ENCODE measurements at places on chromosomes 12 and 14.

DNA sequence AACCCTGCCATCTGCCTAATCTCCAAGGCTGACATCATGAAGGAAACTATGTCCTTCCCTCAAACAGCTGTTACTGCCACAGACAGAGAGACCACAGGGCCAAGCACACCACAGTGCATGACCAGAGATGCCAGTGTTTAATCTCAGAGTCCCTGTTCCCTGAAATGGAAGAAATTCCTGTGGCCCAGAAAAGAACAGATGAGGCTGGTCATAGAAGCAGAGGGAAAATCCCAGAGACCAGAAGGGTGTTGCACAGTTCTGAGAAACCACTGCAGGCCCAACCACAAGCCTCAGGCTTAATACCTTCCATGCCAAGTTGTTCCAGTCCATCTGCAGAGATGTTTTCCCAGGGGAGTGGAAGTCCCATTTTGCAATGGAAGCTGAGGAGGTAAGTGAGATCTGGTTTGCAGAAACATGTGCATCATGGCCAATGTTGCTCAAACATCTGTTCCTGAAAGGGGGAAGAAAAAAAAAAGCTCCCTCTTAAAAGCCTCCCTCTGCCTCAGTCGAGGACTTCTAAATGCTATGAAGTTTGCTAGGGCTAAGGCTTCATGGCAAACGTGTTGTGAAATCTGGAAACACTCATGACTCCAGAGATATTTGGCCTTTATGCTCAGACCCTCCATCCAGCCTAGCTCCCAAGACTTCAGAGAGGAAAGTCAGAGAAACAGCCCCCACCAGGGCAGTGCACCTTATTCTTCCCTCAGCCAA, 98.6 kb downstream of the SCARB1 start:
- no peak for DNase-seq

DNA sequence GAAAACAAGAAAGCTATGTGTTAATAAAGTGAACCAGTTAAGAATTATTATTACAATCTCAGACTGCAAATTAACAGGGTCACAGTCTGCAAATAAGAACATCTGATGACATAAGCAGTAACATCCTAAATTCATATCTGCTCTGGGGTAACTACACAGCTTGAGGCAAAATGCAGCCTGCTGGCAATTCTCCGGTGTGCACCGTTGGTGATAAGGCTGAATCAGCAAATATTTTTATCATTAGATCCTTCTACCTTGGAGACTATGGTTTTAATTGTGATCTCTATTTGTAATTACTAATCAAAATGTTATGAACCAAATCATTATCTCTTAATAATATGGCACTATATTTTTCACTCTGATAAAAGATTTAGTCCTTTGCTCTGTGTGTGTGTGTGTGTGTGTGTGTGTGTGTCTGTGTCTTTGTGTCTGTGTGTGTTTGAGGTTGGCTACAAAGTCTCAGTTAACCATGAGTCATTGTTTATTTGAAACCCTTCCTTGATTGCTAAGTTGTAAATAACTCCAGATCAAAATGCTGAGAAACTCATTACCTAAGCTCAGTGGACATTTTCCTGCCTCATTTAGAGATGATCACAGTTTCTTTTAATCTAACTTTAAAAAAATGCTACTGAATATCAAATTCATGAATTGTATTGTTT, 442.6 kb downstream of the GXYLT1 start:
- no peak for DNase-seq

GRCh38 chr14:29822430-29822709, 105.3 kb downstream of the PRKD1 start:
- no peak for DNase-seq

DNA sequence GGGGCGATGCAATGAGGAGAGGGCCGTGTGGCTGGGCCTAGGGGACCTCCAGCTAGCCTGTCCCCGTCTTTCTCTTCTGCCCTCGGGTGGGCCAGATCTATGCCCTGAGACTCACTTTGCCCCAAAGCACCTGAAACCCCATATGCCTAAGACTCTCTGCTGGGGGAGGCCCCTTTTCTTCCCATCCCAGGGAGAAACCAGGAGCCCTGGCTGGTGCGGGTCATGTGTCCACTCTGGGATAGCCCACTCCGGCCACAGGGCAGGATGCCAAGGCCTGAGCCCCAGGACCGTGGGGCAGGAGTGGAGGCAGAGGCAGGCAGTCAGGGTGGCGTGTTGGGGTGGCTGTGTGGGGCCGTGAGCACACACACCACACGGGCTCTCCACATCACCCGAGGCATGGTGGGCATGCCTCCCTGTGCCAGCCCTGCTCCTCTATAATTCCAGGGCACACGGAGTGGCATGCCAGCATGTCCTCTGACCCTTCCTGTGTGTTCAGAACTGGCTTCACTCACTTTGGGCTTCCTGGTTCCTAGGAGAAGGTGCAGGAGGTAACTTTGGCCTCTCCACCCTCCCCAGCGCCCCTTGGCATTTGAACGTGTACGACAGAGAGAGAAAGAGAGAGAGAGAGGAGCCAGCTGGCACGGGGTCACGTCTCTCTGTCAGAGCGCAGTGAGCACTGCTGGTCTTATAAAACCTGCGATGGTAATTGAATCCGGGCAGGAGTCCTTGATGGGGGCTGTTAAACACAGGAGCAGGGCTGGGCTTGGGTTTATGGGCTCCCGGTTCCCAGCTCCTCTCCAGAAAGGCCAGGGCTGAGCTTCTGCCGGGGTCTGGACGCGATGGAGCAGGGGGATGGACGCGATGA, 144.2 kb downstream of the KIF26A start:
- DNase-seq: no peak

DNA sequence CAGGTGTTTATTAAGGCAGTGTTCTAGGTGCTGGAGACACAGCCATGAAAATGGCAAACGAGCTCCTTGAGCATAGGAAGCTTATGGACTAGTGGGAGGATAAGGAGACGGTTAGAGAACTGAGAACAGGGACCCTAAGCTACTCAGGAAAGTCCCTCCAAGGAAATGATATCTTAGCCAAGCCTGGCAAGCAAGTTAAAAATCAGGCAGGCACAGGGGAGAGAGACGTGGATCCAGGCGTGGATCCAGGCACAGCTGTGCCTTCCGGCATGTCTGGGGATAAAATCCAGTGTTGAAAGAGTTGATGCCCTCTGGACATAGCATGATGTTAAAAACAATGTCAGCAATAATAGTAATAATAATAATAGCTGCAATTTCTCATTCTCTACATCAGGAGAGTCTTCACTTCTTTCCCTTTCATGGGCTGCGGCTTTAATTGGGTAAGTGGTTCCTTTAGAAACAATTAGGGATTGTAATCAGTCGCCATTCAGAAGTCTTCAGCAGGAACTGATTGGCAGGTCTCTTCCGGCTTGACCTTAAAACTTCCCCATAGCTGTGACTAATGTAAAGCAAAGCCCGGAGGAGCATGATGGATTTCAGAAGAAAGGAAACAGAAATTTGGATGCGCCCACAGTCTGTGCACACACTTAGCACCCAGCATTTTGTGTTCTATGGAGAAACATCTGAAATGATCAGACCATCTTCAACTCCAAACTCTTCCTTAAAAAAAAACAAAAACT, 230.2 kb downstream of the SLC41A2 start:
- DNase-seq: no peak

DNA sequence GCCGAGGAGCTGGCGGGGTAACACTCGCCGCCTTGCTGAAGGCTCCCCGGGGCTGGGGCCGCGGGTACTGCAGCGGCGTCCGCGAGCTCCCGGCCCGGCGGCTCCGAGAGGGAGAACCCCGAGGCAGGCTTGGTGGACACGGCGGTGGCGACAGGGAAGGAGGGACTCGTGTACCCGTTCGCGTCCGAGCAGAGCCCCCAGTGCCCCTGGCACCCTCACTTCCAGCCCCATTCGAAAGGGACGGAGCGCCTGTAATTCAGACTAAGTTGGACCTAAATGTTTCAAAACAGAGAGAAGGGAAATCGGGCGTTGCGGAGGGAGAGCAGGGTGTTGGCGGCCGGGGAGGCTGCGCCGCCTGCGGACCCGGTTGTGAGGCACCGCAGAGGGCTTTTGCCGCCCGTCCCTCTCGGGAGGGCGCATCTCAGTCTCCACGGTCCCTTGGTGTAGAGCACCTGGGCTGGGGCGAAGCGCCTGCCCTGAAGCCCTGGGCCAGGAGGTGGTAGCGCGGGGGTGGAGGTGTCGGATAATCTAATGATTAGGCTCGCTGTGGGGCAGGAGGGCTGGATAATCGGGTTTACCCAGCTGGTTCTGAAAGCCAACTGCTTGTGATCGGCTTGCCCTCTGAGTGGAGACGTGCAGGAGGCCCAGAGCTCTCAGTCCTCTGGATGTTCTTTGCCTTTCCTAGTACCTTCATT, 771 bp downstream of the DAAM1 start:
- peak; percentile 4 for DNase-seq

- DNase-seq: no peak
Measured at GRCh38 chr14:57735276-57735675, 130.6 kb downstream of the SLC35F4 start.

- DNase-seq: no peak
Measured at GRCh38 chr14:68587931-68588330, 204.9 kb downstream of the ZFP36L1 start.

GRCh38 chr12:30980955-30981662, 54.6 kb downstream of the TSPAN11 start:
- DNase-seq: no peak

DNA sequence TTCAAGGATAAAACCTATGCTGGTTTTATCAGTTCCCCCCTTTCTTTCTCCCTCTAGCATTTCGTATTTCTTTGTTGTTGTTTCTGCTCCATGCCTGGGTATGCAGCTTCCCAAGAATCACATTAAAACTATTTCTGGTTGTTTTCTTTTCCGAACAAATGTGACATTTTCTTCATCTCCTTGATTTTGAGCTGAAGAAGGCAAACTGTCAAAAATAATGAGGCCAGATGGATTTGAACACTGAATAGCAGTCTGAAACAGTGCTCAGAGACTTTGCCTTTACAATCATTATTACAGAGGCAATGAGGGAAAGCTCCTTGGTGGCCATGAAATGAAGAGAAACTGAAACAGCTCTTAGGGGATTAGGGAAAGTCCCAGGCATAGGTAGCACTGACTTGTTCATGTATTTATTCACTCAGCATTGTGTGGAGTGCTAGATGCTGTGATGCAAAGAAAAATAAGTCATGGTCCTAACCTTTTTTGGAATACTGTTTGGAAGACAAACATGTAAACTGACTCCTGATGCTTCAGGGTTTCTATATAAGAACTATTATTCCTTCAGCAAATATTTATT, 319.5 kb downstream of the FUT8 start:
- DNase-seq: no peak

DNA sequence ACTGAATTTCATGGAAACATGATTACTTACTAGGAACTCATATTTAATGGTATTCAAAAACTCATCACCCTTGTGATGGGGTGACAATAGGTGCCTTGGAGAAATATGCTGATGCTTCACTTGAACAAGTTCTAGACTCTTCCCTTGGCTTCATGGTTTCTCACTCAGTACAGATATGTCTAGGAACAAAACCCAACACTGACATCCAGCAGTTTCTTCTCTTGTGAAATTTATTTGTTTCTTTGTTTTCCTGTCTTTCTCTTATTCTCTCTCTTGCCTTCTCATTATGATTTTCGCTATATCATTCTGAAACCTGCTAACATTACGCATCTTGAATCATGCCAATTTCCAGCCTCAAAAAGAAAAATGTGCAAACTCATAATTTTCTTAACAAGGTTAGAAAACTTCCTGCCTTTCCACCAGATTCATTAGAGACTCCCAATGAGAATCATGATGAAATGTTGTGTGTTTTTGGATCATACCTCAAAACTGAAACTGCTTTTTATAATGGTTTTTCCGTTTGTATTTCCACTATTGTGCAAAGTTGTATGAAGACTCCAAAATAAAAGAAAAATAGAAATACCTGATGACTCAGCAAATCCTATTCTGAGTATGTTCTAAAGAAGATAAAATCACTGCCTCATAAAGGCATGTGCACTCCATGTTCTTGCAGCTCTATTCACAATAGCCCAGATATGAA, 1021.5 kb downstream of the TMEM121 start:
- no peak for DNase-seq

- no peak for DNase-seq
Measured at GRCh38 chr14:90544971-90545370, 148.1 kb downstream of the CALM1 start.

GRCh38 chr14:60067882-60068281, 23.8 kb upstream of the PCNX4 start:
- no peak for DNase-seq

DNA sequence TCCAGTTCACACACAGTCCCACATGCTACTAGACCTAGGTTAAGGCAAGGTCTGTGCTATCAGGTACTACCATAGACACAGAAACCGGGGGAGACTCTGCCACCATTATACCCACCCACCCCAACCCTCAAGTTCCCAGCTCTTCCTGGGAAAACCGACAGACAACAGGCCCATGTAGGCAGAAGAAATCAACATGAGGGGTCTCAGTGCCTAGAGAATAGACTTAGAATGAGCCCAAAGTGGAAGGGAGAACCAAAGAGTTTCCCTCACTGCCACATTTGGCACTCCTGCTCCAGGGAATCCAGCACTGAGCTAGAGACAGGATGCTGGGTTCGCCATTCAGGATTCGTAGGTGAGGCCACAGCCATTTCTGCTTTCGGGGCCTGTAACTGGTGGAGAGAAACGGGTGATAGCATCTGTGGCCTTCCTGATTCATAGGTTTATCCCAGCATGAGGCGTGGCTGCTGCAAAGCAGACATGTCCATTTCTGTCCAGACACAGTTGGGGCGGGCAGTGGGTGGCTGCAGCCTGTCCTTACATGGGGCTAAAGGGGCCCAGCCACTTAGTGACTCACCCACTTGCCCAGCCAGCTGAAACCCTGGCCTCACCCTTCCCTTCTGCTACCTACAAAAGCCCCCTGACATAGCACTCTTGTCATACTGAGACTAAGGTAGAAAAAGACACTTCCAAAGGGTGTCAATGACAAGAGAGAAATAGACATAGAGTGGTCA, 69.4 kb downstream of the IRF2BPL start:
- no peak for DNase-seq

GRCh38 chr14:62381311-62382070, 619.3 kb downstream of the SNAPC1 start:
- DNase-seq: no peak

- no peak for DNase-seq
Measured at GRCh38 chr14:67444395-67444794, 32.4 kb upstream of the PLEK2 start.

- DNase-seq: no peak
Measured at GRCh38 chr12:38269897-38270296, 46.7 kb upstream of the ALG10B start.

- no peak for DNase-seq
Measured at GRCh38 chr12:48997719-48998496, 1.3 kb downstream of the DDN start.

GRCh38 chr14:24013654-24014514, 25.2 kb downstream of the DHRS4L2 start:
- no peak for DNase-seq

- no peak for DNase-seq
Measured at GRCh38 chr12:4572680-4573079, 10.7 kb downstream of the DYRK4 start.

DNA sequence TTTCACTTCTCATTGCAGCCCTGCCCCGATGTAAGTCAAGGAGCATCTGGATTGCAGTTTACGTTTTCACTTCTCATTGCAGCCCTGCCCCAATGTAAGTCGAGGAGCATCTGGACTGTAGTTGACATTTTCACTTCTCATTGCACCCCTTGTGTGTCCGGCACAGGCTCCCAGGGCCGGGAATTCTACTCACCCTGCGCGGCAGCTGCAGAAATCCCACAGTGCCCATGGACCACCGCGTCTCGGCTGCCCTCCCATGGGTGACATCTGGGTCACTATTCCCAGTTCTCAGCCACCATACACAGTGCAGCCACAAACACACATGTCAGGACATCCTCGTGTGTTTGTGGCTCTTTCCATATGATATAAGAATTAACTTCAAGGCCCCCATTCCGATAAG, 378.5 kb downstream of the ADGRD1 start:
- DNase-seq: no peak

- no peak for DNase-seq
Measured at GRCh38 chr14:100692859-100693558, 33.7 kb upstream of the DLK1 start.
